ENCODE measurements at places on chromosomes 12 and 14.

- no peak for DNase-seq
These were observed 19.9 kb downstream of the SLC35F4 start for GRCh38 chr14:57845802-57846531.

GRCh38 chr14:76424359-76424758 is 48.4 kb downstream of the ESRRB start:
- no peak for DNase-seq

DNA sequence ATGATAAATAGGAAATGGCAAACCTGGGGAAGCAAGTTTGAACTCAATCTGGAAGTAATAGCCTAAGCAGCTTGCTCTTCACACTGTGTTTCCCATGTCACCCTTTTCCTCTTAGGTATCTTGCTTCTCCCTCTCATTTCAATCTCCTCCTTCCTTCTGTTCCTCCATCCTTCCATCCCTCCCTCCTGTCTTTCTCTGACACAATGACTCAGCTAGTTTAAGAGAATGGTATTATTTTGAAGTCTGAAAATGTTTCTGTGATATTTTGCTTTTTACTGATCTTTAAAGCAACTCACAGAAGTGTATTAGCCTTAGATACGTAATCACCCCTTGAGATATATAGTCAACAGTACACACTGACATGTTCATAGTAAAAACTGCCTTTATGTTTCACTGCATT is 55.9 kb upstream of the FGD4 start:
- DNase-seq: no peak

GRCh38 chr12:129827102-129827865 is 76.5 kb downstream of the TMEM132D start:
- DNase-seq: no peak

DNA sequence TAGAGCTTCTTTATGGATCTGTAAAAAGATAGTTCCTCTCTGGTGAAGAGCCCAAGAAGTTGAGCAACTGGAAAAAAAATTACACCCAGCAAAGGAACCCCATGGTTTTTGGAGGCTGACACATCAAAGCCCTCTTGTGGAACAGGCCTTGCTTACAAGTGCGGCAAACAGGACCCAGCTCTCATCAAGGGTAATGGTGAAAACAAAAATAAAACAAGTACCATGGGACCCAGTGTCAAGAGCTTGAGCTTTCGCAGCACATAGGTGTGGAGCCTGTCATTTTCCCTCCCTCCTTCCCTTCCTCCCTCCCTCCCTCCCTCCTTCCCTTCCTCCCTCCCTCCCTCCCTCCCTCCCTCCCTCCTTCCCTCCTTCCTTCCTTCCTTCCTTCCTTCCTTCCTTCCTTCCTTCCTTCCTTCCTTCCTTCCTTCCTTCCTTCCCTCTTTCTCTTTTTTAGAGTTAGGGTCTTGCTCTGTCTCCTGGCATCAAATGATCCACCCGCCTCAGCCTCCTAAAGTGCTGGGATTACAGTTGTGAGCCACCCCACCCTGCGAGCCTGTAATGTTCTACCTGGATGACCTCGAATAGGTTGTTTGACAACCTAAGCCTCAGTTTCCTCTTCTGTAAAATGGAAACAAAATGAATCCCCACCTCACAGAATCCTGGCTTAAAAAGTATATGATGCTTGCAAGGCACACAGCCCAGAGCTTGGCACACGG is 114.3 kb upstream of the RPH3A start:
- no peak for DNase-seq

- no peak for DNase-seq
These were observed 29.1 kb downstream of the RFLNA start for GRCh38 chr12:124323771-124324530.

DNA sequence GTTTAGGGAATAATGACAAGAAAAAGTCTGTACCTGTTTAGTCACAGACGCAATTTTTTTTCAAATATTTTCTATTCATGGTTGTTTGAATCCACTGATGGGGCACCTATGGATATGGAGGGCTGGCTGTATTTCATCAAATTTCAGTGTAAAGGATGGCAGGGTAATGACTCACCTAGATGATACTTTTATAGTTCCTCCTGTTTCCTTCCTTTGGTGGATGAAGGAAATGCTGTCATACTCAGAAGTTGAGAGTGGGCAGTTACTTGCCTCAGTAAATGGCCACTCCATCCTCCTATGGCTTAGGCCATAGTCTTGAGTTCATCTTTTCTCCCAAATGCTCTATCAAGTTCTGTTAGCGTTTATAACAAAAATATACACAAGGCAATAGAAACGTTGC is 18.9 kb upstream of the C12orf71 start:
- no peak for DNase-seq

GRCh38 chr12:121530600-121531355 is 50.0 kb downstream of the KDM2B start:
- DNase-seq: peak; percentile 65

Measured in activated gamma-delta T cell treated with anti-CD3 and anti-CD28 coated beads, Interleukin-2, amount 50 U/mL, for 16 hours (primary cell).